Gastrocnemius medialis (tissue), 4 donors: ENCODE measurements at places on chromosomes 5 and 9. TPM values are rescaled to one million over a fixed set of nuclear protein-coding genes. Genes with fewer than 3 reads are reported as not detected.

DNA sequence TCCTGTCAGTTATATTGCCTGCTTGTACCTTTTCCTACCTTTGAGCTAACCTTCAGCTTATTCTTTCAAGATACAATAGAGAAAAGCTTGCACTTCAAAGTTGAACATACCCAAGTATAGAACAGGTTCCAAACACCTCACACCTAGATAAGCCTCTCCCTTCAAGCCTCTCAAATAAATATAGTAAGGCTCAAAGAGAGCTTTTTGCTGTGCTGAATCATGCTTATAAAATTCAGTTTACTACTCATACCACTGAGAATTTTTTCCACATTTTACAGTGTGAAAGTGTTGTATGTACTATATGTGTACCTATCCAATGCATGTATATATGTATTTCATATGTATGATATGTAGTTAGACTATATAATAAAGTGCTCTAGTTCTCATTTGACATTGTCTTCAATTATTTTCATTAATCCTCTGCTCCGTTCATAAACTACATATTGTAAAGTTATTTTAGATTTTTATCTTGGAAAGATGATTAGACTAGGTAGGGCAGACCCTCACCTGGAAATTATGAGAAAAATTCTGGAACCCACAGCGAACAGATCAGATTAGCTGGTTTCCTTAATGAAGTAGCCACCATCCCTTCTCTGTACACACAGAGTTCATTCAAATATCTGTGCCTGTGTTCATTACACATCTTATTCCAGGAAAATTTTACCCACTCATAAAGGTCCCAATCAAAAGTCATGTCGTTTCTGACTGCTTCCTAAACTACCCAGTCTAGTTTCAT, 149.2 kb upstream of the RGMB start:
- no peak for DNase-seq
- no peak overlapping the region for H3K4me3 ChIP-seq
- no peaks in the 10 kb centered on the region for H3K4me1 ChIP-seq
- H3K36me3 ChIP-seq, result no peaks in the 10 kb centered on the region
- H3K27me3 ChIP-seq, result no peaks in the 10 kb centered on the region

The FGF10 gene
- 0.23 TPM for total RNA-seq

The WNT8A gene
- total RNA-seq, result not detected

GRCh38 chr5:170430866-170431437, 41.8 kb upstream of the KCNMB1 start:
- no peaks in the 10 kb centered on the region for H3K4me1 ChIP-seq
- no peak overlapping the region for H3K4me3 ChIP-seq
- DNase-seq, result no peak
- H3K27ac ChIP-seq, result no peak overlapping the region
- H3K36me3 ChIP-seq, result no peaks in the 10 kb centered on the region
- no peaks in the 10 kb centered on the region for H3K27me3 ChIP-seq

The ELAVL2 gene
- total RNA-seq, result not detected
